Activated CD8-positive, alpha-beta memory T cell treated with anti-CD3 and anti-CD28 coated beads for 4 hours (primary cell): ENCODE measurements at places on chromosomes 3 and 15.

- no peak for DNase-seq
These were observed 295.4 kb upstream of the RORA start for GRCh38 chr15:61524545-61524944.

DNA sequence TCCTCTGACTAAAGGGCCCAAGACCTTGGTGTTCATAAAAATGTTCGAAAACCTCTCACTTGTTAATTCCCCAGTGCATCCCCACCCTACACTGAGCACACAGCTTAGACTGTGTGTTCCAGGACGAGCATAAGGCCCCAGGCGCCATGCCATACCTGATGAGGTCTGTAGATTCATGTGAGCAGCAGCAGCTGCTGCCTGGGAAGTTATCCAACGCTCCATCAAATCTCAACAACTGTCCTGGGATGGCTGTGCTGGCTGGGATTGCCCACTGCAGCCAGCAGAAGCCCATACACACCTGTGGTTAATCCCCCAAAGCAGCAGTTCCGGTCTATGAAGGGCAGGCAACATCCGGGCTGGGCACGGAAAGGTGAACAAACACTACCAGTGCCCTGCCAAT is 391.2 kb downstream of the IL20RB start:
- DNase-seq: no peak

- DNase-seq: no peak
These were observed at the start of gene CLDN18 for GRCh38 chr3:138009476-138010272. TSS of gene CLDN18 (plus strand) at chr3:138010165. CDS start at chr3:138010226, 61 bp downstream.

- peak; percentile 61 for DNase-seq
These were observed 639 bp downstream of the FOXP1 start for GRCh38 chr3:71582612-71583565.

- DNase-seq: no peak
These were observed 216.2 kb downstream of the ABHD5 start for GRCh38 chr3:43906849-43907507.

DNA sequence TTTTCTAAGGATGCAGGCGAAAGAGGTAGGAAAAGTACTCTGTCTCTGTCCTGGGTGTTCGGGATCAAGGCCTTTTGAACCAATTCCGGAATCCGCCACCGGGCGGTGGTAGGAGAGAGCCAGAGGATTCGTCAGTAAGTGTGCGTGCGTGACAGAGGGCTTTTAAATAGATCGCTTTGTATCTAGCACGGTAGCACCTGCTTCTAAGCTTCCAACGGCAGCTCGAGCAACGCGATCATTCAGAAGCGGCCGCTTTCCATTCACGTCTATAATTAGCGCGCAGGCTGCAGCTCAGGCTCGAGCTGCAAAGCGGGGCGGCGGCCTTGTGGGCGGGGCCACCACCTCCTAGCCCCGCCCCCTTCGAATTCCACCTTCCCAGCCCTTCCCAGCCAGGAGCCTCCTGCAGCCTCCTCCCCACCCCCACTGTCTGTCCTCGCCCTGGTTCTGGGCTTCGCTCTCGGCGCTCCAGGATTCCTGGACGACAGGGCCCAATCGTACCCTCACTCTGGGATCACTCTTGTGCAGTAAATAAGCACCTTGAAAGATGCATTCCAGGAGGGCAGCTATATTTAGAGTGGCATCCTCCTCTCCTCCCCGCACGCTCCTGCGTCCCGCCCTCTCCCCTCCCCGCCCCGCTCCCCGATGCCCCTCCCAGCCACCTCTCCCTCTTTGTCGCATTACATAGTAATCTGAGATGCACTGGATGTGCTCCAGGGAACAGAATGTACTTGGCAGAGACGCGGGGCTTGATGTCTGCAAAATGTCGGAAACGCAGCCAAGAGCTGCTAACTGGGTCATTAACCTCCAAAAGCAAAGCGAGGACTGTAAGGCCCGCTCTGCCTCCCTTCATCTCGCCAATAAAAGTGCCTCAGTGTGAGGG is 224.1 kb upstream of the TPRG1 start:
- no peak for DNase-seq

DNA sequence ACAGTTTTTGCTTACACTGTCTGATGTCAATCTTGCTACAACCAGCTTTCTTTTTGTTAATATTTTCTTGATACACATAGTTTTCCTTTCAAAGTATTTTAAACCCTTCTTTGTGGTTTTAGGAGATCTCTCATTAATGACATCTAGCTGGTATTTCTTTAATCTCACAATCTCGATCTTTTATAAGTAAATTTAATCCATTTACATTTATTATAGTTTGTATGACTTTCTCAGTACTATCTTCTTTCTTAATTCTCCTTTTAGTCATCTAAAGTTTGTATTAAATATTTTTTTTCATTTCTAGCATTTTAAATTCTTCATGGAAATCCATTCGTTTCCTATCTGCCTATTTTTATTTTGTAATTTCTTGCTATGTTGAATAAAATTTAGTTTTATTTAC is 55.4 kb downstream of the MRPL3 start:
- no peak for DNase-seq

DNA sequence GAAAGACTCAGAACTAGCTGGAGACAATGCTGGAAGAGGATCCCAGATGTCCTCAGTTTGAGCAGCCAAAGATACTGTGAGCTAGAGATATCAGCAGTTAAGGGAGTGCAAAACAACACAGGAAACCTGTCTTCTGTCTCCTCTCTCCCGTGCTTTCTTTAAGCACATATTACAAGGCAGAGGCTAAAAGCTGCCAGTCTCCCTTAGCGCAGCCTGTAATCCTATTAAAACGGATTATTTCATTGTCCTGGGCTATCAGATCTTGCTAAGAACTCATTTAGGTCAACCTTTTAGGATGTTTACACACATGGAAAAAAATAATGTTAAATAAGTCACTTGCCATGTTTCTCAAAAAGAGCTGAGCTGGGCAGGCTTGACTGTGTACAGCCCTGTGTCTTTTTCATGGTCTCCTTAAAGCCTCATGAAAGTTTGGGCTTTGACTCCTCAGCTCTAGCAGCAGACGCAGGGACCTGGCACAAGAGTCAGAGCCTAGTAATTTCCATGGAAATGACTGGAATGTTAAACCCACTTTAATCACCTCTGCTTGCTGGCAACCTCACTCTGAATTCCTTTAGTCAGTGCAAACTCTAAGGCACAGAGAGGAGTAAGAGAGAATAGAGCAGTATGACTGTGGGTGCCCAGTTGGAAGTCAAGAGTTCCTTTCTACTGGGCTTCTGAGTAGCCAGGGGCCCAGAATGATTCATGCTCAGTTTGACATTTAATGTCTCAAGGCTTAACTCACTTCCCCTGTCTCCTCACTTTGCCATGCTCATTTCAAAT is 491.9 kb downstream of the NTRK3 start:
- DNase-seq: no peak

DNA sequence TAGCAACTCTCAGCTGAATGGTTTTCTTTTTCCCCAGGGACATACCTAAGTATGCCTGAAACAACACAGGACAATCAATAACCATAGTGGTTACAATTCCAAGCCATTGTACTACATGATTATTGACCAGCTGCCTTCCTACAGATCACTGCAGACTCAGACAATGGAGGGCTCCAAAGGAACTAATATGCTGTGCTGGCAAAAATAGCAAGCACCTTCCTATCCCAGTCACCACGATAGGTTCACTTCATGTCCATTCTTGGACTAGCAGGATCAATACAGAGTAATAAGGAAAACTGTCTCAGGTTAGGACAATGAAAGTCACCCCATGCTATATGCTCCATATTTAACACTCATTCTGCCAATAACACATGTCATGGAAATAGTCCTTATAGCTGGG is 17.5 kb upstream of the TM4SF19 start:
- DNase-seq: no peak

DNA sequence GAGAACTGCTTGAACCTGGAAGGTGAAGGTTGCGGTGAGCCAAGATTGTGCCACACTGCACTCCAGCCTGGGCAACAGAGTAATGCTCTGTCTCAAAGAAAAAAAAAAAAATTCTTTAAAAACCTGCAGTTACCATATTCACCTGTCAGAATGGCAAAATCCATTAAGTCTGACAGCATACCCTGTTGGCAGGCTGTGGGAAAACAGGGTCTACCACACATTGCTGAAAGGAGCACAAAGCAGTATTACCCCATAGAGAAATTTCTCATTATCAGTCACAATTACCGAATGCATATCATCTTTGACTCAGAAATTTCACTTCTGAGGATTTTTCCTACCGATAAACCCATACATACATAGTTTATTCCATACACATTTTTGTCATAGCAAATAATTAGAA is 264.1 kb upstream of the SLCO3A1 start:
- DNase-seq: no peak

DNA sequence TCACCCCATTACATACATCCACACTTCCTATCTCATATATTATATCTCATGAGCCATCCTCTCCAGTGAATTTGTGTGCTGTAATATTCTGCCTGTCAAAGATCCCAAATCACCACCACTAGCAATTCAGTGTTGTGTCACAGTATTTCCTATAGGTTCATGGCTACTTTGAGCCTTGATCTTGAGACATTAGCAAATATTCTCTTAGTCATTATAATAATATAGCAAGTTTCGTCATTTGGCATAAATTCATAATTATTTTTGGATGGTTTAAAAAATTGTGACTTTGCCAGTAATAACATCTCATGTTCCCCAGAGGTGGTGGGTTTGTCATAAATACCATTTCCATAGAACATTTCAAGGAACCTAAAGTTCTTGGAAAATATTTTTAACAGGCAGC is 47.7 kb downstream of the CMSS1 start:
- no peak for DNase-seq

- DNase-seq: no peak
These were observed 195.3 kb downstream of the ITPR1 start for GRCh38 chr3:4688411-4688810.

- DNase-seq: no peak
These were observed 9.2 kb downstream of the UBA5 start for GRCh38 chr3:132669256-132669777.

GRCh38 chr3:68378631-68379030 is 553.7 kb downstream of the TAFA4 start:
- no peak for DNase-seq

GRCh38 chr3:77868725-77869124 is 828.8 kb downstream of the ROBO2 start:
- DNase-seq: no peak

DNA sequence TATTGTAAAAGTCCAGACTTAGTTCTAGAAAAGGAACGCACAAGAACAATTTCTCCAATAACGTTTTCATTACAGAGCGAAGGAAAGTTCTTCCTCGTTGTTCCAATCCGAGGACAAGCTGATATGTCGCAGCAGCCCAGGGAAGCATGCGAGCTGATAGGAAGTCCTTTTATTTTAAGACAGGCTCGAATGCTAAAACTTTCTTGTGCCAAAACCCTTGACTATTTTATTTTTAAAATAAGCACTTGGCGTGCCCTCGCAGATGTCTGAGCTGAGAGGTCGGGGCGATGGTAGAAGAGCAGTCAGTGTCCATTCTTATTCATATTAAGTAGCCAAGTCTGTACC is 433 bp upstream of the MITF start:
- no peak for DNase-seq

GRCh38 chr3:55000546-55000945 is 72.7 kb upstream of the LRTM1 start:
- no peak for DNase-seq

GRCh38 chr3:131630807-131631206 is 128.0 kb upstream of the MRPL3 start:
- DNase-seq: no peak

DNA sequence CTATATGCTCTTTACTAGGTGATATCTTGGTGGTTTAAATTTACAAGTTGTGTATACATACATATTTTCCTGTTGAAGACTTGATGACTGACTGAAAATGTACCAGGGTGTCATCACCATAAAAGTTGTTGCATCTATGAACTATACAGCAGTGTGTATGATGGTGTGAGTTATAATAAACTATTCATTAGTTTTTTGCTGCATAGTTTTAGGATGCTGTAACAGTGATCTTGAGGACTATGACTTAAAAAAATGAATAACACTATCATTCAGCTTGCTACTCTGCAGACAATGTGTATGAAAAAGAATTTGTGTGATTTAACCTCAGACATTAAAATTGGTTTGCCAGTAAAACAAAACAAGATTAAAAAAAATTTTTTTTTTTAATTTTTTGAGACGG is 49.0 kb downstream of the UBE2E2 start:
- DNase-seq: no peak

- no peak for DNase-seq
These were observed 18.3 kb upstream of the IGF2BP2 start for GRCh38 chr3:185843126-185843525.

GRCh38 chr15:33068007-33068481 is 126.5 kb downstream of the FMN1 start:
- DNase-seq: no peak

- DNase-seq: no peak
These were observed at the start of gene PRR23A for GRCh38 chr3:139006051-139006716. TSS of gene PRR23A (minus strand) at chr3:139006268. CDS start at chr3:139006268, 0 bp downstream.

GRCh38 chr15:38743147-38743546 is 178.5 kb upstream of the RASGRP1 start:
- DNase-seq: no peak

GRCh38 chr3:10845839-10846656 is 30.0 kb downstream of the SLC6A11 start:
- DNase-seq: no peak

GRCh38 chr3:122992676-122993075 is 34.9 kb downstream of the SEMA5B start:
- DNase-seq: no peak

DNA sequence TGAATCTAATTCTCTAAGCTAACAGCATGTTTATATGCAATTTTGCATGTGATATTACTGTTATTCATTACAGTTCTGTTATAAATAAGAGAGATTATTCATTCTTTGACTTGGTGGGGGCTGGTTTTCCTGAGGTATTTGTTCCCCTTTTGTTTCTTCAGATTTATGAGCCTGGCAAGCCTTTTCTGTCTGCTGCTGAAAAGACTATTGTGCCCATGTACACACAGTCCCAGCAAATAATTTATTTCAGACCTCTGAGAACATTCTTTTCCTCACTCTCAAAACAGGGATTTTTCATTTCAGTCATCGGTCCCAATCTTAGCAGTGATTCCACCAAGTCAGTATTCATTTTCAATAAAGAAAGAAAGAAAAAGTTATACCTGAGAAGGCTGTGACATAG is 716.8 kb downstream of the NSUN3 start:
- no peak for DNase-seq

GRCh38 chr3:10157031-10157430 is 7.7 kb upstream of the IRAK2 start:
- DNase-seq: no peak

- DNase-seq: no peak
These were observed 28.8 kb downstream of the LYSMD4 start for GRCh38 chr15:99704444-99704838.

DNA sequence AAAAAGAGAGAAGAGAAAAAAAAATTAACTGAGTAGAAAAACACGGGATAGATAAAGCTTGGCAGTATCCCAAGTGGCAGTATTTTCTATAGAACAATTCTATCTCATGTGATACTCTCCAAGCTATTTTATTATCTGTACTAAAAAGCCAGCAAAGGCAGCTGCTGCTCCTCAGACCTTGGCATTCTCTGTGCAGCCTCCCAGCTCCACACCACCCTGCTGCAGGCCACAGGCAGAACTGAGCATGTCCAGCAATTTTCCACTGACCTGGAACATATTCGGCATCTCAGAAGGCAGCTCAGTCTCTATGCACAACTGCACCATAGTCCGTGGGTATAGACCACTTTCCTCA is 1161.4 kb downstream of the IGSF11 start:
- no peak for DNase-seq

GRCh38 chr3:197428952-197429351 is 126.8 kb downstream of the BDH1 start:
- no peak for DNase-seq

GRCh38 chr3:150623945-150624344 is 20.8 kb downstream of the SELENOT start:
- no peak for DNase-seq
